ENCODE measurements at places on chromosomes 5 and 9.

GRCh38 chr5:79241535-79241979 lies 5.6 kb downstream of the JMY start:
- no peak for DNase-seq

DNA sequence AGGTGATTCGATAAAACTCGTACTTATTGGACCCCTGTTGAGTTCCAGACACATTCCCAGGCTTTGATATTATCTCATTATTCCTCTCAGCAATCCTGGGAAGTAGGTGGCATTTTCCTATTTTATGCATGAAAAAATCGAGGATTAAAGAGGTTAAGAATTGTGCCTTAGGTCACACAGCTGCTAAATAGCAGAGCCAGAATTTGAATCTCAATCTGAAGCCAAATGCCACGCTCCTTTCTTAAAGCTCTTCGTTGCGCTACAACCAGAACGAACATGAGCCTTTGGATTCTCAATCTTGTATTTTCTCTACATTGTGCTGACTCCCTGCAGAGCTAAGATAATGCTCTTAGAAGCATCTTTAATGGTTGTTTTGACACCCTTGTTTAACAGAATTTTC lies 527.8 kb upstream of the TLE4 start:
- no peak for DNase-seq

GRCh38 chr5:111996574-111996973 lies 239.6 kb upstream of the NREP start:
- no peak for DNase-seq

DNA sequence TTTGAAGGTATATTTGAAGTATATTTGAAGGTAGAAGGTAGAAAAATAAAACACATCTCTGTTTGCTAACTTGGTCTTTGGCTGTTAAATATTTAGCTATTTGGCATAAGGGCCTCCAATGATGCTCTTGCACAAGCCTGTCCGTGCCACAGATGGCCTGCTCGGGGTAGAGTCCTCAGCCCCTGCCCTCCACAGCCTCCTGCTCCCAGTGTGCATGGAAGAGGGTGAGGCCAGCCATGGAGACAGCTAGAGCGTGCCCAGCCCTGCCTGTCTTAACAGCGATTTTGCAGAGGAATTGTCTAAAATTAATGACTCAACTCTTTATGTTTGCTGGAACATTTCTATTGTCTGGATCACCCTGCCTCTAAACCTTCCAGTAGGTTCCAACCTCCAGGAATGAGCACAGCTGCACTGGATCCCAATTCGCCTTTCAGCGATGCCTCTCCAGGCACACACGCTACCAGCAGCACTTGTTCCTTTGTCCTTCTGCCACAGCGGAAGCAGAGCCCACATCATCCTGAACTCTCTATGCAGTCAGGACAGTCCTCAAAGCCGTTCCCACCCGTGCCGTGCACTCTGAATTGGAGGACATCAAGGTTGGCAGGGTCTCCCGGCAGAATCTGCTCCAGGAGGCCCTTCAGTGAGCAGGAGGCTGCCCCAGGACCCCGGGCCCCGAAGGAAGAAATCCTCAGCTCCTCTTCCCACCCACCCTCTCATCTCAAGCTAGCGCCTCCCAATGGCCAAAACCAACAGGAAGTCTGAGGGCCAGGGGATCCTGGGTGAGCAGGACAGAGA lies 254.0 kb upstream of the IRX1 start:
- DNase-seq = no peak

DNA sequence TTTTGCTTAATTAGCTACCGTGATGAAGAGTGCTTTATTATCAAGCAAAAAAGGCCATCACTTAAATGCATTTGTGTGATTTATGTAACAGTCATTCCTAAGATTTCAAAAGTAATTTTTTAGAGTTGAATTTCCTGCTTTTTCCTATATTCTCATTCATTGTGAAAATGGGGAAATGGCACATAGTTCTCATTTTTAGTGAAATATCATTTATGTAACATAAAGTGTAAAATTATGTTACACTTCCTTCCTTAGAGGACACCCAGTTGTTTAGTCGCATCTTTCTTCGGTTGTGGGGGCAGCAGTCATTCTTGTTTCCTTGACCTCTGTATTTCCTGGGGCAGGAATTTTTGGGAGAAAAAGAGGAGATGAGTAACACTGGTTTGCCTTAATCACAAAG lies 142.8 kb downstream of the MAST4 start:
- no peak for DNase-seq

GRCh38 chr5:132063090-132063911 lies 2.8 kb downstream of the IL3 start:
- peak; percentile 77 for DNase-seq

GRCh38 chr9:98823666-98824334 lies 16.3 kb downstream of the GALNT12 start:
- no peak for DNase-seq

DNA sequence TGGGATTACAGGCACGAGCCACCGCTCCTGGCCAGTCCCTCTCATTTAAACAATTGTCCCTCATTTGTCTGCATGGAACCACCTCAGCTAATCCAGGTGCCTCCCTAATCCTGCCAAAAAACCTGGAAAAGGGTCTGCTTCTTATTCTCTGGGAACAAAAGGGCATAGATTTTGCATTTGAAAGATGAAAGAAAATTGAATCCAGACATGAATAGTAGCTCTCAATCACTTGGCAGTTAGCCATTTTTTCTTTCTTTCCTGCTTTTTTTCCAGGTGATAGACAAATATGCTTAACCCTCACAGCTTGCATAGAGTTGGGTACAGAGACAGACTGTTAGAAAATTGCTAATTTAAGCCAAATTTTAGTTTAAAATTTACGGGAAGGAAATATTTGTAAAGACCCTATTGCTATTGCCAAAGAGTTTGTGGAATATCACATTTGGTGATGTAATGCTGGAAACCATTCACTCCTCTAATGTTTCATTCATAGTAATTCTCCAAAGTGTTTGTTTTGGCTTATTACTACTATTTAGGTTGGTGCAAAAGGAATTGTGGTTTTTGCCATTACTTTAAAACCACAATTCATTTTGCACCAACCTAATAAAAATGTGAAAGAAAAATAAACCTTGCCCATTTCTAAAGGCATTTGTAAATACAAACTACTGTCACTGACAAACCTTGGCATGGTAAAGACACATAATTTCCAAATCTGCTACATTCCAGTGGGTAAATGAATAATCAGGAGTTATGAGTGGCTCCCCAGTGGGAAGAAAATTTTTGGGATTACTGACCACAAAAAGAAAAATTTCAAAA lies 80.5 kb upstream of the JAK2 start:
- no peak for DNase-seq

GRCh38 chr5:179196405-179197079 lies 136.4 kb downstream of the ZNF354C start:
- DNase-seq = no peak

GRCh38 chr9:15485836-15486666 lies 24.7 kb downstream of the PSIP1 start:
- DNase-seq = no peak

DNA sequence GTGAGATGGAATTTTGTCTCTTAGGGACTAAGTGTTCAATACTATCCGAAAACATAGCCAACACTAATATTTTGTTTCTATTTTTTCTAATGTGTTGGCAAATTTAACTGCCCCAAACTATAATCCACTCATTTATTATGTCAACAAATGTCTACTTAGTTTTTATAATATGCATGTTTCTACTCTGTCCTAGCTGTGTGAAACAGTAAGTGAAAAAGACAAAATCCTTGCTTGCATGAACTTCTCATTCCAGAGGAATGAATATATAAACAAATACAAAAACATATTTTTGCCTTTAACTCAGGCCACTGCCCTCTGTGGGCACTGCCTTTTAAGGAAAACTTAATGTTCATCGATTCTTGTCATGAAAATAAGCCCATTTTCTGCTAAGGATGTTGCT lies 1275.4 kb upstream of the CDH18 start:
- no peak for DNase-seq

DNA sequence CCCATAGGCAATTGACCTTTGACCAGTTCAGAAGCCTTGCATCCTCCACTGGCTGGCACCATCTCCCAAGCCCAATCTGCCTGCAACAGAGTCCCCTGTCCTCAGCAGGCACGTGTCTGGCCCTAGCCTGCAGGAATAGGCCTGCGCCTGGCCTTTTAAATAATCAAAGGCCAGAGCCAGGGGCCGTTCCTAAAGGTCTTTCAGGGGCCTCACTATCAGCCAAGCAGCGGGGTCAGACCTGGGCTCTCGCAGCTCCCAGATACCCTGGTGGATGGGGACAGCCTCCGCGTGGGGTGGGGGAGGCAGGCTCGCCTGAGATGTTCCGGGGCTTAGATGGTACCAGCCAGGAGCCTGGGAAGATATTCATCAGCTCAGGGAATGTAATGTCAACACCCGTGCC lies 32.6 kb downstream of the SLC6A3 start:
- DNase-seq = no peak

DNA sequence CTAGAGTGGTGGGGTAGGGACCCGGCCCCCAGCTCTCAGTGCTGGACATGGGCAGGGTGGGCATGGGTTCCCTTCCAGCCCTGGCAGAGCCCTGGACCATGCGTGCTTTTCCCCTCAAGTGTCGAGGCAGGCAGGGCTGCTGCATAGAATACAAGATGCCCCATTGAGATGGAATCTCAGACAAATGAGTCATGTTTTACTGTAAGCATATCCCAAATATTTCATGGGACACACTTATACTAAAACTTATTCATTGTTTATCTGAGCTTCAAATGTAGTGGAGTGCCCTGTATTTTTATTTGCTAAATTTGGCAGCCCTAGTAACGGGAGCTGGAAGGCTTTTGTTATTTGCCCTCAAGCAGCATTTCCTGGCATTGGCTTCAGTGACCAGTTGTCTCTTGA lies 3.2 kb upstream of the RNU6ATAC start:
- no peak for DNase-seq

DNA sequence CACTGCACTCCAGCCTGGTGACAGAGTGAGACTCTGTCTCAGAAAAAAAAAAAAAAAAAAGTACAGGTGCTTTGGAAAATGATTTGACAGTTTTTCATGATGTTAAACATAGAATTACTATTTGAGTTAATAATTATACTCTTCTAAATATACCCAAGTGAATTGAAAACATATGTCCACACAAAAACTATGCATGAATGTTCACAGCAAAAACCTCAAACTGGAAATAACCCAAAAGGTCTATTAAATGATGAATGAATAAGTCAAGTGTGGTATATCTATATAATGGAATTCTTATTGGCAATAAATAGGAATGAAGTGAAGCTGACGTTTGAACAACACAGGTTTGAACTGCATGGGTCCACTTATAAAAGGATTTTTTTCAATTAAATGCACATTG lies 207.2 kb upstream of the DAB2 start:
- DNase-seq = no peak

DNA sequence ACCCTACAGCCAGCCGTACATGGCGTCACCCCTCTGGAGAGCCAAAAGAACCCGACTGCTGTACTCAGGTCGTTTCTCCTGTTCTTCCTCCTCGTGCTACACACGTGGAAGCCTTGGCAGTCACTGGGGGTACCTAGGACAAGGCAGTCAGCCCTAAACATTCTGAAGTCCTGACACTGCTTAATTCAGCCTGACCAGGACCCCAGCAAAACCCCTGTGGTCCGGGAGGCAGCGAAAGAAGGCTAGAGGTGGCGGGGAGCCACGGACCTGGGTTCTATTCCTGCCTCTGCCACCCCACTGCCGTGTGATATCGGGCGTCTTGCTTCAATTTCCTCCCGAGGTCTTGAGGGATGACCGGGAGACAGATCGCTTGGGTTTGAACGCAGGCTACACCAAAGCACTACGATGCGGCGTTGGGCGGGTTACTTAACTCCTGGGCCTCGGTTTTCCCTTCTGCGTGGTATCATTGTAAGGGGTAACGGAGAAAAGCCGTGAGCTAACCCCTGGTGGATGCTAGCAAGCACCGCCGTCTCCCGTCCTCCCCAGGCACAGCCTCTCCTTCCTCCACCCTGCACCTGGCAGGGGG lies 429 bp upstream of the ARL10 start:
- no peak for DNase-seq

GRCh38 chr5:79493596-79494345 lies 20.2 kb downstream of the HOMER1 start:
- DNase-seq = no peak

- DNase-seq = no peak
Observed at GRCh38 chr5:22928821-22929482, 75.8 kb upstream of the CDH12 start.

DNA sequence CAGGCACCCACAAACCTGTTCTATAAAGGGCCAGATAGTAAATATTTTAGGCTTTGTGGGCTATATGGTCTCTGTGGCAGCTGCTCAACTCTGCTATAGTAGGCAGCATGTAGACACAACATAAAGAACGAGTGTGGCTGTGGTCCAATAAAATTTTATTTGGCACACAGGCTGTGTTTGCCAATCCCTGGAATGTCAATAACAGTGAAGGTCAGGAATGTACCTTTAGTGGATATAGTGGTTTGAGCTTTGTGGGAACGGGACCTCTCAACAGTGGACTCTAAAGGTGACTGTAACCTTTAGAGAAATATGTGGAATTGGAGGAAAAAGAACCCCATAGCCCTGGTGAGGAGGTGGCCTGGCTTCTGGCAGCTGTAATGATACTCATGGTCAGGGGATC lies 145.2 kb downstream of the MAST4 start:
- no peak for DNase-seq

- DNase-seq = no peak
Observed at GRCh38 chr9:125839317-125839716, 92.1 kb downstream of the PBX3 start.

- no peak for DNase-seq
Observed at GRCh38 chr5:36613241-36613640, 6.8 kb downstream of the SLC1A3 start.

DNA sequence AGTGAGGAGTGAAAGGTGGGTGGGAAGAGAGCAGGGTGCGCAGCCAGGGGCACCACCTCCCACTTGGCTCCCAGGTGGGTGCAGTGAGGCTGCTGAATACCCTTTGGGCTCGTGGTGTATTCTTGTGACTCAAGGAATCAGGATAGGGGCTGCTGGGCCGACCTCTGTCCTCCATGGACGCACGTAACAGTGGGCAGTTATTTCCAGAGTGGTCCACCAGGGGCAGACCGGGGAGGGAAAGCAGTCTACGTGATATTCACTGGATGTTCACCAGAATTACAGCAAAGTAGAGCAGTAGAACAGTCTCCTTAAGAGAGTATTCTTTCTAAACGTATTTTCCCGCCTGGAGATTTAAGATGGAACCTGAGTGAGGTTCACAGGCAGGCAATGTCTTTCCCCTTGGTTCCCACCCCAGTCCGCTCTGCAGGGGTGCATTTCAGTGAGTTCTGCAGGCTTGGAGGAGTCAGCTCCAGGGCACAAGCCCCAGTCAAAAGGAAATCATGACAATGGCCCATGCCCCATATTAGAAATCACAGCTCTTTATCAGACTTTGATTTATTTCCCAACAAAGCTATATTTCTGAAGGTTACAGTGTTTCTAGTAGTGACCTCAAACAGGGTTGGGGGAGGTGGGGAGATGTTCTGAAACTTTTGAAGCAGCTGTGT lies 88.7 kb downstream of the SYK start:
- DNase-seq = no peak

- no peak for DNase-seq
Observed at GRCh38 chr9:95313010-95313498, 4.5 kb downstream of the FANCC start.

All from stimulated activated CD8-positive, alpha-beta memory T cell treated with anti-CD3 and anti-CD28 coated beads, Interleukin-7, amount 100 ng/mL, for 1 hour (primary cell).